Stimulated activated naive CD4-positive, alpha-beta T cell (primary cell): ENCODE measurements at places on chromosomes 3 and 15.

DNA sequence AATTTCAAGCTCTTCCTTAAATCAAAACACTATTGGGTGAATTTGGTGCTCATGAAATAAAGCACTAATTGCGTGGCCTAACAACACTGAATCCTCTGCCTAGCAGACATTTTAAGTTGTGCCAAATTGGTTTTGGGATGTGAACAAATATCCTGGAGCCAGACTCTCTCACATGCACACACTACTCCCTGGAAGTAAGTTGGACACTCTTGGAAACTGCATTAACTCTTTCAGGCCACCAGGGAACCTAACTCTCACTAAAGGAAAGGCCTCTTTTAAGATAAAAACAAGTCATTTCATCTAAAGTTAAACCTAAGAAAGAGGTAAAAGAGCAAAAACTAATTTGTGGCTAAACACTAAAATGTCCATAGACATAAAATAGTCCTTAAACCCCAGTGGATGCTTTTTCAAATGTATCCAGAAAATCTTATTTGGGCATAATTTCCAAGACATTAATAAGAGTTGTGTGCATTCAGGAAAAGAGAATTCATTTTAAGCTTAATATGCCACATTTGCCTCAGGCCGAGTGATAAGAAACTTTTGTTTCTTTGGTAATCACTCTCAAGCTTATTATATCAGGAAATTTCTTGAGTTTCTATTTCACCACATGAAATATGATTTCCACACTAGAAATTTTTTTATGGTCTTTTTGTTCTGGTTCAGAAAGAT is 61.8 kb downstream of the ZBTB20 start:
- no peak for DNase-seq

GRCh38 chr3:168003911-168004310 is 91.8 kb downstream of the GOLIM4 start:
- DNase-seq = no peak

GRCh38 chr3:152307829-152308474 is 39.2 kb downstream of the MBNL1 start:
- no peak for DNase-seq

DNA sequence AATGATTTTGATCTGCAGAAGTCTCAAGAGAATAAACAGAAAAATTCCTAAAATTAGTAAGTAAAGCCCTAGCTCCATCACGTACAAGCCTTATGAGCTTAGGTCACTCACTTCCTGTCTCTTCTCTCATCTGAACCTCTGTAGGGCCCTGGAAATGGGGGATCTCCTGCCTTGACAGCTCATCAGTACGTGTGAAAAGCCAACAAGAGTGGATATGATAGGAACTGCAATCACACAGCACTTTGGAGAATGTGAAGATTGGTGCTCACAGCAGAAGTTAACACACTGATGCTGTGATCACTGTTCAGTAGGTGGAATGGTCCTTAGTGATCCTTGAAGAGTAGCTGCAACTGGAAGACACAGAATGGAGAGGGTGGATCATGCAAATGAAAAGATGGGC is 27.8 kb upstream of the ALDH1L1 start:
- no peak for DNase-seq

GRCh38 chr3:101779822-101780381 is 891 bp downstream of the NXPE3 start:
- no peak for DNase-seq

DNA sequence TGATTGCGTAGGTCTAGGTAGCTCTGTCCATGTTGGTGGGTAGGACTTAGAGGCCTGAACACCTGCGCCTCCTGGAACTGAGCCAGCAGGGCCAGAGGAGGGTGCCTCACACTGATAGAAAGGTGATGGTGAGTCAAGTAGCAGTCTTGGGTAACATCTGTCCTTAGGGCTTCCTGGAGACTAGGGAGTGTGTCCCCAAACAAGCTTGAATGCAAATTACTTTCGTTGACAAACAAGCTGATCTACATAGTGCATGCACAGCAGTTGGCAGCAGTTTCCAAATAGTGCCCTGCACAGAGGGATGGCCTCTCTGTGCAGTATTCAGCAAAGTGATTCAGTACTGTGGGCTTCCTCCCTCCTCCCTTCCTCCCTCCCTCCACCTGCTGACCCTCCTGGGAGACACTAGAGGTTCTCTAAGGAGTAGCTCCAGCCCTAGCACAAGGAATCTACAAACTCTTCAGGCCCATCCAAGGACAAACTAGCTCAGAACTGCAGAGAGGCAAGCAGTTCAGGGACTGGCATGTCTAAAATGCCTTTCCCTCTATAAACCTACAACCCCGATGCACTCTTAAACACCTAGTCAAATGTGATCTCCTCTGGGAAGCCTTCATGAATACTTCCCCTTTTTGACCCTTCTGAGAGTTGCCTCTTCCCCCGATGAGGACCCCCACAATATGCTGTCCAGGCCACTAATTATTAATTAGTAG is 61.0 kb downstream of the TLE3 start:
- no peak for DNase-seq

DNA sequence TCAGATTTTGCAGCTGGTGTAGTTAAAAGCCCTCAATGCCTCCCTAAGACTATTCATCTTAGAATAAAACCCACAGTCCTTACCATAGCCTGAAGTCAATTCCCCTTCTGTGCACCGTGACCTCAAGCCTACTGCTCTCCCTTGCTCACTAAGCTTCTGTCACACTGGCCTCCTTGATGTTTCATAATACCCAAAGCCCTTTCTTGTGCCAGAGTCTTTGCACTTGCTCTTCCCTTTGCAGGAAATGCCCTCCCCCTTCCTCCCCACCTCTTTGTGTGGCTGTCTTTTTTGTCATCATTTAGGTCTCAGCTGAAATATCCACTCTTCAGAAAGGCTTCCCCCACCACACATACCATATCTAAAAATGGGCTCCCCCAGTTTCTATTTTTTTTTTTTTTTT is 4.2 kb upstream of the PLEKHO2 start:
- DNase-seq = peak; percentile 70

DNA sequence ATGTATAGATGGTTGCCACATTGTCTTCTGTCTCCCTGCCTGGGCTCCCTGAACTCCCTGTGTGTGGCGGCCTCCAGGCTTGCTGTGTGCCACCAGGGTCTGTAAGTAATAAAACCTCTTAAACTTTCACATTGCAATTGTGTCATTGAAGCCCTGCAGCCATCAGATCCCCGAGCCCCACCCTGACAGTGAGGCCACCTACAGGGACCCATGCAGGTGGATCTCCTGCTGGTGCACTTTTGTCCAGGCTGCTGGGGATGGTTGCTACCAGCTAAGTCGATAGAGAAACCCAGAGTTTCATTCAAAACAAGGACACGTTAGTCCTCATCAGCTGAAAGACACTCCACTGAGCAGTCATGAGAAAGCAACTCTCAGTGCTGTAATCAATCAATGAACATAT is 133.6 kb upstream of the PRICKLE2 start:
- DNase-seq = no peak

- DNase-seq = no peak
These were observed 67.9 kb downstream of the IGSF11 start for GRCh38 chr3:118966700-118967099.

GRCh38 chr3:195768831-195769303 is 42.9 kb downstream of the MUC4 start:
- no peak for DNase-seq

GRCh38 chr3:792630-793029 is 300.2 kb upstream of the CNTN6 start:
- no peak for DNase-seq

DNA sequence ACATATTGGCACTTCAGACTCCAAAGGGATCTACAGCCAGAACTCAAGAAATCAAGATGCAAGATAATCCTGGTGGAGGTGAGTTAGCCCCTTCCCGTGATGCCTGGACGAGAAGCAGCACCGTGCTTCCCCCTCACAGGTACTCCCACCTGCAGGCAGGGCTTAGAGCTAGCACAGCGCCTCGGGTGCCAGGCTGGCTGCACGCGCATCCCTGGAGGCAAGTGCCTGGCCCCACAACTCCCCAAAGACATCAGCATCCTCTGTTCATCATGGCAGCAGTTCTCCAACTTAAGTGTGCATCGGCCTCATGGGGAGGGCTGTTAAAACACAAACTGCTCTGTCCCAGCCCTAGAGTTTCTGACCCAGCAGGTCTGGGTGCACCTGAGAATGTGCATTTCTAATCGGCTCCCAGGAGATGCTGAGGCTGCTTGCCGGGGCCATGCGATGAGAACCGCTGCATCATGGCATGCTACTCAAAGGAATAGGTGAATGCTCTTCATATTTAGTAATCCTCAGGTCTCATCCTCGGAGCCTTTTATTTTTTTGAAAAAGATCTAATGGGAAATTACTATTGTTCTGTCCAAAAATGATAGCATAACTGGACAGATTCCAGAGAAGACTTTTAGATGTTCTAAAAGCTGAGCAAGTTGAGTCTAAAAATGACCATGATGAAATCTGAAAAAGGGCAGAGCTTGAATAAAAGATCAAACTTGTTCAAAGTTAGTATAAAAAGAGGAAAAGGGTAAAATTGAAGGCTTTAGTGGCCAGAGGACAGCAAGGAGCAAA is 244.2 kb downstream of the ADAMTS17 start:
- DNase-seq = no peak

GRCh38 chr3:14472471-14473351 is 67.4 kb downstream of the GRIP2 start:
- DNase-seq = no peak
